ENCODE measurements at places on chromosomes 2 and 18.

DNA sequence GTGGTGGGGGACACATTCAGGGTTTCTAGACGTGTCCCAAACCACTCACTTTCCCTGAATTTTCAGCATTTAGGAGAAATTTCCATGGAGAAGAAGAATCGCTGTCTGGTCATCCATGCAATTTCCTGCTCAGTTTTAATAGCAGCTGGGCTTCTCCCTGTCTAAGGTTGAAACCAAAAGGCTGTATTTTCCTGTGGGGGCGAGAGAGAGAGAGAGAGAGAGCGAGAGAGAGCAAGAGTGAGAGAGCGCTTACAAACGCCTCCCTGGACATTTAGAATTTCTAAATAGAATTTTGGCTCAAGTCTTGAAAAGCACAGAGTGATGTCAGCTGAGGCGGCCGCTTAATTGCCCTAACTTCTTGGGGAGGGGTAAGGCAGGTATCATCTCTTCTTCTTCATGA, 110.8 kb downstream of the SETBP1 start:
- DNase-seq = no peak

GRCh38 chr2:42545841-42546390, 22.5 kb upstream of the MTA3 start:
- DNase-seq = no peak

- no peak for DNase-seq
These were observed 7.5 kb downstream of the REL start for GRCh38 chr2:60888853-60889252.

DNA sequence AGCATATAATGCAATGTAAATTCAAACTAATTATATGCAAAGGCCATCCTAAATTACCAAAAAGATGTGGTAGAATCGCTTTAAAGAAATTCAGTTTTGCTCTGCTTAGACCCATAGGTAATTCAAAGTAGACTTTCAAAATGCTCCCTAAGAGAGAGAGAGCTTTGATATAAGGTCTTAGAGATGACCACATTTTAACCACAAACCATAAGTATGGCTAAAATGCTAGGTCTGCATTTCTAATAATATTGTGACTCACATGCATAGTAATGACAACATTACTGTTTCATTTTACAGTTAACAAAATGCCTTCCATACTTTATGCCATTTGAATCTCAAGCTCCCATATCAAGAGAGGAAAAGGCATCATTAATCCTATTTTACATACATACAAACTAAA, 144.5 kb downstream of the RAD51AP2 start:
- no peak for DNase-seq

DNA sequence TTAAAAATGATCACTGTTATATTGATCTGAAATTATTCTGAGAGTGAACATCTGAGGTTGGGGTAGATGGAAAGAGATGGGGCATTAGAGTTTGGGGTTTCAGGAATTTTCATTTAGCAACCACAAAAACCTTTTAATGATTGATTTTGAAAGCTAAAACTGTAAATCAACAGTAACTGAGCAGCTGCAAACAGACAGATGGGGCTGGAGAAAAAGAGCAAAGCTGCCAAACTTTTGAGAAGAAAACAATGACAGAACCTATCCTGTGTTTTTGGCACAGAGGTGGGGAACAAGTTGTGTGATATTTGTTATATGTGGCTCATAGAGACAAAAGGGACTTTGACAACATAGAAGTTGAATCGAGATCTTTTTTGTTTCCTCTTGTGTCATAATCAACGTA, 415.8 kb upstream of the DSEL start:
- DNase-seq = no peak

DNA sequence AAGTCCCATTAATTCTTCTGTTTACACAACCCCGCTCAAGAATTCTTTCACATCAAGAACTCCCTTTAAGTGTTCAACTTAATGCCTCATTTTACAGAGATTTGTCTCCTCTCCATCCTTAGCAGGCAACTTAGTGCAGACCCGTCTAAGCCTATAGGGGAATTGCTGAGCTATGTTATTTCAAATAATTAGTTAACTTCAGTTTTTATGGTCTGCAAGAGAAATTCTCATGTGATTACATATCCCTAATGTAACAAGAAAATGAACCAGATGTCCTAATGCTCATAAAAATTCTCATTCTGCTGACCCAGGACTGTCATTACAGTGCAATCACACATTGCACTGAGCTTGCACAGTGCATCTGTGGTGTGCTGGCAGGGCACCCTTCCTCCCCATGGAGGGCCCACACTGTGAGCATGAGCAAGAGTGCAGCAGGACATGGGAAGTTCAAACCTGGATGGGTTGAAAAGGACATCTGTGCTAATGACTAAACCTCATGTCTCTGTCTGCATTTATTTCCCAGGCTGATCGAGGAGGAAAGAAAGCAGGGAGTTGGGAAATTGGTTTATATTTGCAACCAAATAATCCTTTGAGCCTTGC, 97.1 kb downstream of the COL5A2 start:
- DNase-seq = no peak

DNA sequence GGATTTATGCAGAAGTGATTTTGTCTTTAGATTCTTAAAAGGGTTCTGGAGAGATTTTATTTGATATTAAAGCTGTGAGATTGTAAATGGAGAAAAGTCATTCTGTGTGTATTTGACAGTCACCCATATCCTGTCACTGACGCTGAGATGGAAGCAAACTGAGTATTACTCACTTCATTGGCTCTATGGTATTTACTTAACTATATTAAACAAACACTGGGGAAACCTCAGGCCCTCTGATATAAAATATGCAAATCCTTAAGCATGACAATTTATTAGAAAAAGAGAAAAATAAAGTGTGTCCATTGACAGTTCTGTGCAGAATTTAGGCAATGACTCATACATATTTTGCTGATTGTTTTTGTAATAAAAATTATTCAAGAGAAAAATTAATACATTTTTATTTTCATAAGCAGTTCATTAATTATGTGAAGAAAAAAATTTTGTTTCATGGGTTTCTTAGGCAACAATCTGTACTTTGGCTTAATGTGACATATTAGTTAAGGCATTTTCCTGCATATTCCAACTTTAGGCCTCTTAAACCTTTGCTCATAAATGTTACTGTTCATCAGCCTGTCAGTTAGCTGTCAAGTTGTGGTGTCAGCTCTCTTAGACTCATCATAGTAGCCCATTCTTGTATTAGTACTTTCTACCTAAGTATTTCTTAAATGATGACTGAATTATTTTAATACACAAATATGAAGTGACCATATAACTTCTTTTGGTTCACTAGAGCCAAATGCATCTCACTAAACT, 99.9 kb downstream of the PARD3B start:
- no peak for DNase-seq

GRCh38 chr2:187552381-187552780, 1.9 kb downstream of the TFPI start:
- DNase-seq = no peak

GRCh38 chr2:43139996-43140621, 86.3 kb downstream of the ZFP36L2 start:
- DNase-seq = no peak

DNA sequence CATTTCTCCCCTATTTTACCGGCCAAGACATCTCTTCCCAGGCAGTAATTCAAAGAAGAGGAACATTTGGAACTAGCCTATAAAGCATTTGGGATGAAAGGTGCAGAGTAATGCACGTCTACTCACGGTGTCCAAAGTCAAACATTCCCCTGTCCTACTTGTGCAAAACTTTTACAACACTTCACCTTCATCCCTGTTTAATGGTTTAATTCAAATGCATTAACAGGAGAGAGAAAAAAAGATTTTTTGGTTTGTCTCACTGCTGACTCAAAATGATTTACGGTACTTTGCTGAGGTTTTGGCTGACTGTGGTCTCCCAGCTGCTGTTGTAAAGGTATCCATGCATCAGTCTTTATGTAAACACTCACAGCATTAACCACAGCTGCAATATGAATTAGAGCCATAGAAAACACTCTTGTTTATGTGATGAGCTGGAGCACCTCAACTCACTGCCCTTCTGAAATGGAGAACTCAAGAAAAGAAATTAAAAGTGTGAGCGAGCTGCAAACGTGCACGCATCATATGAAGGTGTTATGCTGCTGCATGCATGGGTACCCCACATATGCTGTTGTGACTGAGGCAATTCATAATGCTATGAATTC, 220.5 kb downstream of the PIEZO2 start:
- no peak for DNase-seq
